NCI-H2029 treated with DMSO at 0.1 percent for 48 hours (cell line): ENCODE measurements at places on chromosomes 7 and 10.

DNA sequence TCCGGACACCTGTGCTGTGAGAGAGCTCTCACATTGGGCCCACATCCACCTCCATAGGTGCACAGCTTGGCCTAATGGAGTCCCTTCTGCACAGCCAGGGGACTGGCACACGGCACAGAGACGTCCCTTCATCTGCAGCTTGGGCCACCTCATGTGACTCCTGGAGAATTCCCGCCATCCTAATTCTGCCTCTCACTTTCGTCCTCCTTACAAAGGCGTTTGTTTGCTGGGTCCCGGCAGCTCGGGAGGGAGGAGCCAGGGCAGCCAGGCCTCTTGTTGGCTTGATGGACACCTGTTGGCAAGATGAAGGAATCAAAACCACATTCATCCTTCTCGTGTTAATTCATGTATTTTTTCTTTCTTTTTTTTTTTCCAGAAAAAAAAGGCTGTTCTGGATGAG lies 30.7 kb upstream of the TTYH3 start:
- DNase-seq: no peak

- no peak for DNase-seq
Measured at GRCh38 chr7:101315336-101315735, 6.3 kb downstream of the IFT22 start.

DNA sequence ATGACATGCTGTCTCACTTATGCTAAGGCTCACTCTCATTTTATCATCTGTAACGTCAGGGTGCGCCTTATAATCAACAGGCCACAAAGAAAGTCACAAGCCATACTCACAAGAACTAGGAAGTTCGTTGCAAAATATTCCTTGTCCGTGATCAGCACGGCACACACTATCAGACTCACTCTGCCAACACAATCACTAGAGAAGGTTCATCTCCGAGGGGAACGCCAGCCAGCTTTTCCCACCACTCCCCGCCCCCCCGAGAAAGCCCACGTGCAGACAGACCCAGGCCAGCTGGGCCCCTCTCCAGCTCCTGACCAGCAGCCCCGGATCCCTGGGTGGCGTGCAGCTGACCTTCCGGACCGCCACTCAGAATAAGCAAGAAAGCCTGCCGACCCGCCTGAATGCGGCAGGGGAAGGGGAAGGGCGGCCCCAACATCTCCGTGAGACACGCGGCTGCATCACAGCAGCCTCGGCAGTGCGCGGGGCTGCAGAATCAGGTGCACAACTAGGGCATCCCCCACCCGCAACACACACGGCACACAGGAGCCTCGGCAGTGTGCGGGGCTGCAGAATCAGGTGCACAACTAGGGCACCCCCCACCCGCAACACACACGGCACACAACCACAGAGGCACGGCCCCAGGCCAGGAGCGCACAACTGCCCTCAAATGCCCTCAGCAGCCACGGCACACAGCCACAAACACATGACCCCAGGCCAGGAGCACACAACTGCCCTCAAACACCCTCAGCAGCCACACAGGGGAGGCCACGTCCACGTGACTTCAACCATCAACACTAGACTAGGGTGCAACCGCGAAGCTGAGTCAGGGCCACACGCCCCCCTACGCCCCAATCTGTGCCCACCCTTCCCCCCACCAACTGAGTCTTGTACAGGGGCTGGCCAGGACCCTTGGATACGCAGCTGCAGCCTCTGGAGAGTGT lies 2.5 kb upstream of the GPR146 start:
- DNase-seq: no peak

DNA sequence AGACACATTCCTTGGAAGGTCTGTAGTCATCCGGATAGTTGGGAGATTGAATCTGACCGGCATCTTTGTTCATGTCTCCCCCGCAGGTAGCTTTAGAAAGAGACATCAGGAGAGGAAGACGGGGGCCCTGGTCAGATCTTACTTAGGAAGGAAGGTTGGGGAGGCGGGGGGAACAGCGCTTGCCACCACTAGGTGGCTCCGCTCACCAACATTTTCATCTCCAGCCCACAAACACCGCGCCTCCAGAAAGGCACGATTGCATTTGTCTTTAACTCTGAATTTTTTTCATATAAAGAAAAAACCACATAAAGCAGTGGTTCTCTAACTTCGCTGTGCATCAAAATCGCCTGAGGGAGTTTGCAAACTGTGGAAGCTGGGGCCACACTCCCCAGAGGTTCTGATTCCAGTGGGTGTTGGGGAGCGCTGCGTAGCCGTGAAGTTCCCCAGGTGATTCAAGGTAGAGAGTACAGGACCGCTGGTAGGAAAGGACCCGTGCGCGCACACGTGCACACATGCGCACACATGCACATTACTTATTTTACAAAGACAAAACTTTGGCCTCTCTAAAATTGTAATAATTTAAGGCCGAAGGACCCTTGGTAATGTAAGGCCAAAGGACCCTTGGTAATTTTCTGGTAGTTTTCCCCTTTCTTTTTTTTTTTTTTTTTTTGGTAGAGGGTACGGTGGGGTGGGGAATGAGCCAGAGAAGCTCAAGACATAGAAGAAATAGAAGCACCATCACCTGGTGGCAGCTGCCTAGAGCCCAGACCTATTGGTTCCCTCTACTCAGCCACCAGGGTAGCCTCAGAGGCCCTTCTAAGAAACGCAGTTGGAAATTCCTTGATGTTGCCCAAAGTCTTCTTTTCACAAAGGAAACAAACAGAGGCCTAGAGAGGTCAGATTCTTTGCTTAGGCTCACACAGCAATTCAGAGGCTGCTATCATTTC lies 37.4 kb upstream of the OPALIN start:
- DNase-seq: no peak

- DNase-seq: no peak
Measured at GRCh38 chr10:119755446-119755845, 29.6 kb downstream of the INPP5F start.

DNA sequence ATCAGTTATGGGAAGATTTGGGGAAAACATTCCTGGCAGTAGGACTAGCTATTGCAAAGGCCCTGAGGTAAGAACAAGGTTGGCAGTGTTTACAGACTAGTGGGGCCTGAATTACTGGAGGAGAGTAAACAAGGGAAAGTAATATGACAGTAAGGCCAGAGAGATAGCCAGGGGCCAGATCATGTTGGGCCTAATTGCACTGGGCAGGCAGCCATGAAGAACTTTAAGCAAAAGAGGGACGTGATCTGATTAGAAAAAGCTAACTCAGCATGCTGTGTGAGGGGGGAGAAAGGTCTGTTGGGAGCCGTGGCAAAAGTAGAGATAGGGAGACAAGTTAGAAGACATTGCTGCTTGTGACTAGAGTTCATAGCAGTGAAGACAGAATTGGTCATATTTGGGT lies 9.2 kb downstream of the NUP42 start:
- DNase-seq: no peak

- no peak for DNase-seq
Measured at GRCh38 chr7:105295596-105296352, 92.9 kb downstream of the SRPK2 start.
